ENCODE measurements at places on chromosomes 16 and 17.

GRCh38 chr17:29240477-29240876 is 6.2 kb upstream of the CRYBA1 start:
- peak; percentile 22 for DNase-seq

- DNase-seq = peak; percentile 31
Measured at GRCh38 chr17:31067691-31068184, 27.0 kb upstream of the NF1 start.

GRCh38 chr16:27641260-27641659 is 91.3 kb downstream of the KATNIP start:
- no peak for DNase-seq

DNA sequence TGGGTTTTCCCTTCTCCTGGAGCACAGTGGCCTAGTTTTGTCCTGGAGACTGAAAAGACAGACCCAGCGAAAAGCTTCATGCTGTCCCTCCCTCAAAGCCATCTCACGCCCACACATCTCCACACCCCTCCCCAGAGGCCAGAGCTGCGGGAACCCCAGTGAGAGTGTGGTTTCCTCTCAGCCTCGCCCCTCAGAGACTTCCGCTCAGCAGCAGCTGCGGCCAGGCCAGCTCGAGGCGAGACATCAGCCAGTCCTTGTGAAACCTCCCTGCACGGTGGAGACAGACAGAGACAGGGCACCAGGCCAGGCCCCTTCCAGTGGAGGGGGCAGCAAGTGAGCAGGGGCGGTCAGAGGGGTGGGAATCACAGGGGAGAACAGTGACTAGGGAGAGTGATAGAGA is 77.0 kb upstream of the TNRC6C start:
- DNase-seq = peak; percentile 80

- no peak for DNase-seq
Measured at GRCh38 chr16:81832801-81833547, 53.9 kb downstream of the PLCG2 start.

DNA sequence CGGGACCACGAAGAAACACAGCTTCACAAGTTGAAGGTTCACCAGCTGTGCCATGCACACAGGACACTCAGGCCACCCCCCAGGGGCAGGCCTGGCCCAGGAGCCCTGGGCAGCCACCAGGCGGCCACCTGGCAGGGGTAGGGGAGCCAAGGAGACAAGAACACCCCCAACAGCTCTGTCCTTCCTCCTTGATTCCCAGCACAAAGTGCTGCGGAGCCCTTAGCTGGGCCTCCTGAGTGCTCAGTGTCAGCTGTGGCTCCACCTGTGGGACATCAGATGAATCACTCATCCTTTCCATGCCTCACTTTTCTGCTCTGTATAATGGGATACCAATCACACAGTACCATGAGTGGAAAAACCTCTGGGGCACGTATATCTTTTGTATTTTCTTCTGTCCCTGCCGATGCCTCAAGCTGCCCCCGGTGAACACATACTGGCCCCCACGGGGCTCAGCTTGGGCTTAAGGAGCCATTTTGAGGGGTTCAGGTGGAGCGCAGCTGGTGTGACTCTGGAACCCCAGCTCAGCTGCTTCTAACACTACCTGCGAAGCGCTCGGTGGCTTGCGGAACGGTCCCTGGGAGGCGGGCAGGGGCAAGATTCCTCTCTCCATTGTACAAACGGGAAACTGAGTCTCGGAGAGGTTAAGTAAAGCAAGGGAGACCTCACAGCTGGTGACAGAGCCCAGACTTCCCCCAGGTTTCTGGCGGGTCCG is 12.0 kb downstream of the GALK1 start:
- DNase-seq = no peak

- DNase-seq = no peak
Measured at GRCh38 chr17:44767493-44767892, 8.7 kb downstream of the ADAM11 start.

DNA sequence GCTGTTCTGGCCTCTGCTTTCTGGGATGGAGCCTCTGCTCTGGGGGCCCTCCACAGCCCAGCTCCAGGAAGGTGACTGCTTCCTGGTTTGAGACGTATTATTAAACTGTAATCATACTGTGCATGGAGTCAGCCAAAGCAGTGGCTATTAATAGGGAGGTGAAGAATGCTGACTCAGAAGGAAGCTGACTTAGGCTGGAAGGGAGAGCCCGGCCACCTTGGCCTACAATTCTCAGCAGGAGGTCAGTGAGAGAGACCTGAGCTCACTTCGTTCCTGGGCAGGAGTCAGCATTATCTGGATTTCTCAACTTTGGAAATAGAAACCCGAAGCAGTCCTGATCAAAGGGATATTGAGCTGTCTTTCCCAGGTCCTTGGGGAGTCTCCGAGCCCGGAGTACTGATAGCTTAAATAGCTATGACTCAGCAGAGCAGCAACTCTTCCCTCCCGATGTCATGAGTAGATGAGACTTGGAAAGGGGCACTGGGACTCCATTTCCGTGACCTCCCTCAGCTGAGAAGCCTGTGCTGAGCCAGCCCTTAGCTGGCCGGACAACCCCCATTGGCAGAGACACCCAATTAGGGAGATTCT is 91.8 kb downstream of the YPEL2 start:
- DNase-seq = peak; percentile 23

- DNase-seq = no peak
Measured at GRCh38 chr16:11367483-11367906, 22.2 kb downstream of the RMI2 start.

DNA sequence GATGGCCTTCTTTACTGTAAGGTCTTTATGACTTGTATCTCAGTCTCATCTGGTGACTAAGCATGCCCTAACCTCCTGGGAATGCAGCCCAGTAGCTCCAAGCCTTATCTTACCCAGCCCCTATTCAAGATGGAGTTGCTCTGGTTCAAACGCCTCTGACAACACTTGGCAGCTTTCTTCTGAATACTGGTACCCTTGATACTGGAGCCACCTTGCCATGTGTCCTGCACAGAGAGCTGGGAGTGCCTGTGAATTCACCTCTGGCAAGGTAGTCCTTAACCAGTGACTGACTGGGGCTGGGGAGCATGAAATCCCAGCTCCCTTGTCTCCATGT is 17.2 kb downstream of the NUDT7 start:
- DNase-seq = no peak

DNA sequence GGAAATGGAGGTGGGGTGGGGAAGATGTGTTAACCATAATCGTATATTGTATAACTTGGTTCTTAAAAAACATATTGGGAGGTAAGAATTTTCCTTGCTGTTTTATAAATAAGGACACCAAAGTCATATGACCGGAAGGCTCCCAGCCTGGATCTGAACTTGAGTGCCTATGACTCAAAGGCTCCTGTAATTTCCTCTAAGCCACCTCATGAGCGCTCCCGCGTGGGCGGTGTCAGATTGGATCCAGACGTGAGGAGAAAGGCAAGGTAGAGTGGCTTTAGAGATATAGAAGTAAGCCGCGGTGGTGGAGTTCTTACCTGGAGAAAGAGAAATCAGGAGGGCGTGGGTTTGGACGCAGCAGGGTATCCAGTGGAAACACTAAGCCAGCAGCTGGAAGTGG is 196.2 kb upstream of the NLRP1 start:
- peak; percentile 53 for DNase-seq

GRCh38 chr16:72930396-72930795 is 117.5 kb downstream of the ZFHX3 start:
- DNase-seq = no peak

DNA sequence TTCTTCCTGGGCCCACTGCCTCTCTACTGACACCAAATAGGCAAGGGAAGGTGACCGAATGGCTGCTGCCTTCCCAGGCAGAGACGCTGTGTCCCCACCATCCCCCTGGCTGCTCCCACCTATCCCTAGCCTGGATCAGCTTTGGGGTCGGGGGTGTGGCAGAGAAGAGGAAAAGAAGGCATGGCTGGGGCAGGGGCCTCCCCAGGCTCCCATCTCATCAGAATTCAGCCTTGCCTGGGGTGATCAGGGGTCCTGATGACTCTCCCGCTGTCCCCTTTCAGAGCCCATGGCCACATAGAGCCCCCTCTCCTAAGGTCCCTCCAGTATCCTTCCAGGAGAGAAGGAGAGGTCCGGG is 665 bp downstream of the PLXDC1 start:
- no peak for DNase-seq

DNA sequence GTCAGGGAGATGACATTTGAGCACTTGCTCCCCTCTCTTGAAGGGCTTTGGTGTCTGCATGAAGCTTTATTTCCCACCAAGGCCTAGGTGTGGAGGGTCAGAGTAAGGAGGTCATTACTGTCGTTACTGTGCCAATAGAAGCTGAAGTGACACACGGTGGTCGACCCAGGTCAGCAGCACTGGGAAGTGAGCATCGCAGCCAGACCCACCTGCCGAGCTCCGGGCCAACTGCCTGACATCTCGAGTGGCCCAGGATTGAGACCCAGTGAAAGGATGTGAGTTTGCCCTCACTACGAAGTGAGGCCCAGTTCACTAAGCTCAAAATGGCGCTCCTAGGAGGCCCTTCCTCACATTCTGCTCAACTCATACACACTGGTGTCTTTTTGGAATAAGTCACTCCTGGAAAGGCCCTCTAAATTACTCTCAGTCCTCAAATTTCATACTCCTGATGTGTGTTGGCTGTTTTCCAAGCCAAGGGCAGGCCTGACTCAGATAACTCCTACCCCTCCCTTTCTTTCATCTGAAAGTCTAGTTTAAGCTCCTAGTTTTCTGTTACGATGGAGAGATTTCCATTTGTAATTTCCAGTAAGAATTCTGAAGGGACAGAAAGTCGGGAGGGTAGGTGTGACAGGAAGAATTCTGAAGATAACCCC is 200.4 kb downstream of the LGALS9B start:
- peak; percentile 82 for DNase-seq

DNA sequence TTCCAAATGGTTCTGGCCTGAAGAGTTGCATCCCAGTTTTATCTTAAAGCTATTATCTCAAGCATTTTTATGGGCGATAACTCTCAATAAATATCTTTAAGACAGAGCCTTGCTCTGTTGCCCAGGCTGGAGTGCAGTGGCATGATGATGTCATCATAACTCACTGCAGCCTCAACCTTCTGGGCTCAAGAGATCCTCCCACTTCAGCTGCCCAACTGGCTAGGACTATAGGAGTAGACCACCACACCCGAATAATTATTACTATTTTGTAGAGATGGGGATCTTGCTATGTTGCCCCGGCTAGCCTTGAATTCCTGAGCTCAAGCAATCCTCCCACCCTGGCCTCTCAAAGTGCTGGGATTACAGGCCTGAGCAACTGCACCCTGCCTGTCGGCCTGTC is 26.1 kb upstream of the CYTH1 start:
- no peak for DNase-seq

GRCh38 chr17:79832218-79833109 is 6.8 kb downstream of the CBX4 start:
- DNase-seq = peak; percentile 70

DNA sequence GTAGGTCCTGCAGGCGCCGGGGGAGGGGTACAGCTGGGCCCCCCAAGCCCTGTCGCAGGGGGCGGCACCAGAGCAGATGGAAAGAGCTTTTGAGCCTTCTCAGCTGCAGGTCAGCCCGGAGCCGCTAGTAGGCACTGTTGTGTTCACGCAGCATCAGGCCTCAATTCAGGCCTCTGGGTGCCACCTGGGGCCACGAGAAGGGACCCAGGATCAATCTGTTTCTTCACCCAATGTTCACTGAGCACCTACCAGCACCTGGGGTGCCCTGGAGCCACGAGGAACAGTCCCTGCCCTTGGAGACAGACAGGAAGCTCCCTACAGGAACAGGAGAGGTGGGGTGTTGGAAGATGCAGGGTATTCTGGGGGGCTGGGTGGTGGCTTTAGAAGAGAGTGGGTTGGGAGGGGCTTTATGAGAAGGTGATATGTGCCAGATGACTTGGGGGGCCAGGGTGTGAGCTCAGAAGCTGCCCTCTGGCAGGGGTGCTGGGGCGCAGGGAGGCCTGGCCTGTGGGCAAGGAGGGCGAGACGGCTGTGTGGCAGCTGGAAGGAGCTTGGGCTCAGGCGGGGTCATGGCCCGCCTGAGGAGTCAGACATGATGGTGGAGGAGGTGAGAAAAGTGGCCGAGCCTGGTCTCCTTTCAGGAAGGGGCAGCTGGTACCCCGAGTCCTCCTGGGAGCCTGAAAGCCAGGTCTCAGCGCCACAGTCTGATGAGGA is 121.9 kb upstream of the GSE1 start:
- DNase-seq = no peak

- DNase-seq = peak; percentile 18
Measured at GRCh38 chr16:81163671-81164070, 67.5 kb upstream of the GCSH start.
